ENCODE measurements at places on chromosomes 2 and 18. TPM values are rescaled to one million over a fixed set of nuclear protein-coding genes. Genes with fewer than 3 reads are reported as not detected.
A peak's percentile ranks its signal among the peaks of the same experiment; 100 is the strongest.

The OR6B3 gene
- polyA plus RNA-seq, result not detected

GRCh38 chr2:60370814-60371213 is 182.6 kb downstream of the BCL11A start:
- no peaks in the 10 kb centered on the region for H3K36me3 ChIP-seq
- H3K27me3 ChIP-seq, result no peaks in the 10 kb centered on the region
- peaks cover 12% of the 10 kb centered on the region for H3K4me1 ChIP-seq
- no peak overlapping the region for H3K27ac ChIP-seq
- no peak overlapping the region for H3K4me3 ChIP-seq

The VWA3B gene
- polyA plus RNA-seq, result not detected

GRCh38 chr2:166610180-166610912 is 116.3 kb upstream of the SCN7A start:
- no peak overlapping the region for H3K4me3 ChIP-seq
- no peaks in the 10 kb centered on the region for H3K27me3 ChIP-seq
- no peaks in the 10 kb centered on the region for H3K4me1 ChIP-seq
- no peak for DNase-seq

The L3MBTL4 gene
- polyA plus RNA-seq, result 0.15 TPM

The GPR39 gene
- polyA plus RNA-seq, result 9.1 TPM

DNA sequence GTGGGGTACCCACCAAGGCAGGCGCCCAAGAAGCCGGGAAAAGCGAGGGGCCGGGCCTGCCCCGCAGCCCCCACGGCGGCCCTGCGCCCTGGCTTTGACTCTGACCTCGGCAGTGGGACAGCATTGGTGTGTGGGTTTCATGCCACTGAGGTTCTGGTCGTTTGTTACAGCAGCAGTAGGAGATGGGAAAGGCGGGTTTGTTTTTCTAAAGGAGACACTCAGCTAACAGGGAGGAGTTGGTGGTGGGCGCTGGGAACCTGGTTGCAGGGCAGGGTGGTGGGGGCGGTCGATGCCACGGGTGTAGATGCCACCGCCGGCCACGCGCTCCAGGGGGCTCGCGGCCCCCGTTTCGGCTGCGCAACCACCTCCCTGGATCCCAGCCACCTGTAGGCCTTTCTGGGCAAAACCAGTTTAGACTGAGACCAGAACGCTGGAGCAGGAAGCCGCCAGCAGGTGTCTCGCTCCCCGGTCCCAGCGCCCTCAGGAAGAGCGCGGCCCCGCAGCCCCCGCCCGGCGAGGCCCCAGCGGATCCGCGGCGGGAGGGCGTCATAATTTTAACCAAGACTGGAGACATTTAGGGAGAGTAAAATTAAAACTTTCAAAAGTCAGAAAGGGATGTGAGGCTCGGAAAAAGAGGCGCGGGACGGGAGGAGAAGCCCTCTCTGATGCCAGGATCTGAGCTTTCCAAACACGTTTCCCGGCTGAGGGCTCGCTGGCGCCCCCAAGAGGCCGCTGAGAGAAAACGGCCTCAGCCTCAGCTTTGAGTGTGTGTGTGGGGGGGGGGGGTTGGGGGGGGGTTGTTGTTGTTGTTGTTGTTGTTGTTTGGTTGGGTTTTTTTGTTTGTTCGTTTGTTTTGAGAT is 17.4 kb downstream of the CIDEA start:
- H3K27ac ChIP-seq, result peak overlapping the region; percentile 74
- no peak for DNase-seq
- H3K36me3 ChIP-seq, result no peaks in the 10 kb centered on the region

The IKZF2 gene
- 8.2 TPM for polyA plus RNA-seq

DNA sequence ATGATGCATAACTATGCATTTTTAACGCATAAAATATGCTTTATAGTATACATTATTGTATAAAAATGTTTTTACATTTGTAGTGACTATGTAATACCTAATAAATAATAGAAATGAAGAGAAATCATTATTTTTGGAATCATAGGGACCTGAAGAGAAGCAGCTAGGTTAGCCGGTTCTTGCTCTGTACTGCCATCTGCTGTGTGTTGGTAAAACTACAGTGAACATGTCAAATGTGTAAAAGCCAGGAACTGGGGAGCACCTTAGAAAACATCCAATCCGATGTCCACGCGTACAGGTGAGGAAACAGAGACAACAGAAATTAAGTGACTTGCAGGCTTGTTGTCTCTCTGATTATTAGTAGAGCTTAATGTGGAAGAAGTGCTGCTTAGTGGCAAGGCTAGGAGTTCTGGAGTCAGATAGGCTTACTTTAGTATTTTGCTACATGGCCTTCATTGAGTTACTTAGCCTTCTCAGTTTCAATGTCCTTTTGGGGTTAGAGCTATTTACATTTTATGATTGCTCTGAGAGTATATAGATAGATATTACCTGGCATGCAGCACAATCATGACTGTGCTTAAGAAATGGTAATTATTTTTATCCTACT is 386.5 kb downstream of the DLGAP1 start:
- H3K27me3 ChIP-seq, result no peaks in the 10 kb centered on the region
- H3K27ac ChIP-seq, result no peak overlapping the region
- H3K36me3 ChIP-seq, result no peaks in the 10 kb centered on the region
- no peak overlapping the region for H3K4me3 ChIP-seq
- no peaks in the 10 kb centered on the region for H3K4me1 ChIP-seq
- peak; percentile 7 for DNase-seq

The PFN4 gene
- polyA plus RNA-seq, result 0.16 TPM

DNA sequence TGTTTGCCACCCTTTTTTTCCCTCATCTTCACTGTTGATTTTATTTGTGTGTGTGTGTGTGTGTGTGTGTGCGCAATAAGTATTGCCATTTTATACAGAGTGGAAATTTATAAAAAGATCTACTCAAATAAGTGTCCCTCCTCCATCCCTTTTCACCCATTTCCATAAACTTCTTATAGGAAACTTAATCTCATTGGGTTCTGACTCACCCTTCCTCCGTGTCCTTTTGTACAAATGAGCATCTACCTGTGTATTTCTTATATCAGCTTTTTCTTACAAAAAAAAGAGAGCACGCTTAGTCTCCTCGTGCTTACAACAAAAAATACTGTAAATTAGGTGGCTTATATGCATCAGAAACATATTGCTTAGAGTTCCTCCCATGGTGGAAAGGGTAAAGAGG is 711.2 kb upstream of the CDH7 start:
- no peak for DNase-seq
- H3K27me3 ChIP-seq, result no peaks in the 10 kb centered on the region
- no peaks in the 10 kb centered on the region for H3K36me3 ChIP-seq
- no peak overlapping the region for H3K27ac ChIP-seq
- no peaks in the 10 kb centered on the region for H3K4me1 ChIP-seq

The SIX3 gene
- polyA plus RNA-seq, result not detected

The SLC9A4 gene
- polyA plus RNA-seq, result not detected

DNA sequence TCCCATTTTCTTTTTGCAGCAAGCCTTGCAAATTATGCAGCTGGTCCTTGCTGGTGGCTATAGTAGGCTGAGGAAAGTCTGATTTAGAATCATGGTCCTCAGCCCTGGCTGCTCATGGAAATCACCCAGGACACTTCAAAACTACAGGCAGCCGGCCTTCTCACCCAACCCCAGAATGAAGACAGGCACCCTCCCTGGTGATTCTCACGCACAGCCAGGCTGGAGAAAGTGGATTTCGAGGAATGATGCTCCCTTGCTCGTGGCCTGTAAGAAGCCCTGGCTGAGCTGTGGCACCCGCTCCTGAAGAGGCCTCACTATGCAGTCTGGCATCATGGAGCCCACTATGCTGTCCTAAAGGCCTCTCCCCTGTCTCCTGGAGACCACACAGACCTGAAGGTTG is 157.4 kb downstream of the CAPN13 start:
- H3K4me1 ChIP-seq, result no peaks in the 10 kb centered on the region
- H3K27me3 ChIP-seq, result no peaks in the 10 kb centered on the region
- DNase-seq, result no peak
- no peak overlapping the region for H3K4me3 ChIP-seq
- H3K36me3 ChIP-seq, result no peaks in the 10 kb centered on the region
- no peak overlapping the region for H3K27ac ChIP-seq

DNA sequence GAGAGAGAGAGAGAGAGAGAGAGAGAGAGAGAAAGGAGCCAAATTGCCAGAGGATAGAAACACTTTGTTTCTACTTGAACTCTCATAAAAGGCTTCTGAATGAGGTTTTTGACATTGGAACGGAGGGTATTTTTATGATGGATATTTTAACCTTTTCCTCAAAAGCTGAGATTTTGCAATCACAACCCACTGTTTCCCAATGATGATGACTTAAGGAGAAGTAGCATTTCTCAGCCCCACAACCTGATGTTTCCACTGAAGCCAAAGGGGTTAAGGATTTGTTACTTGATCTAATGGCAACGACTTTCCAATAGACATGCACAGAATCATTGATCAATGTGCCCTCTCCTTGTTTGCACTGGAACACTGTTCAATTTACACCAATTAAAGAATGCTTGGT is 67.1 kb upstream of the POU3F3 start:
- no peak overlapping the region for H3K4me3 ChIP-seq
- no peak for DNase-seq
- no peak overlapping the region for H3K27ac ChIP-seq
- H3K4me1 ChIP-seq, result no peaks in the 10 kb centered on the region
- H3K27me3 ChIP-seq, result no peaks in the 10 kb centered on the region
- no peaks in the 10 kb centered on the region for H3K36me3 ChIP-seq

The EVX2 gene
- polyA plus RNA-seq, result not detected

The CELF4 gene
- not detected for polyA plus RNA-seq

GRCh38 chr2:30253873-30254684 is 22.7 kb downstream of the LBH start:
- peaks cover 6% of the 10 kb centered on the region for H3K4me1 ChIP-seq
- DNase-seq, result no peak
- H3K27ac ChIP-seq, result no peak overlapping the region
- H3K4me3 ChIP-seq, result no peak overlapping the region
- no peaks in the 10 kb centered on the region for H3K36me3 ChIP-seq
- no peaks in the 10 kb centered on the region for H3K27me3 ChIP-seq

The FHOD3 gene
- 6.9 TPM for polyA plus RNA-seq

The ZFP36L2 gene
- 52.4 TPM for polyA plus RNA-seq

- no peak overlapping the region for H3K4me3 ChIP-seq
- no peaks in the 10 kb centered on the region for H3K27me3 ChIP-seq
- no peaks in the 10 kb centered on the region for H3K4me1 ChIP-seq
- H3K36me3 ChIP-seq, result no peaks in the 10 kb centered on the region
- no peak overlapping the region for H3K27ac ChIP-seq
- DNase-seq, result no peak
These were observed 82.0 kb upstream of the RGPD5 start for GRCh38 chr2:109712123-109712449.

GRCh38 chr2:68964282-68964681 is 10.2 kb upstream of the GKN1 start:
- no peaks in the 10 kb centered on the region for H3K4me1 ChIP-seq
- H3K27ac ChIP-seq, result no peak overlapping the region
- no peaks in the 10 kb centered on the region for H3K36me3 ChIP-seq
- H3K27me3 ChIP-seq, result no peaks in the 10 kb centered on the region
- no peak overlapping the region for H3K4me3 ChIP-seq
- no peak for DNase-seq

- H3K36me3 ChIP-seq, result no peaks in the 10 kb centered on the region
- H3K4me3 ChIP-seq, result no peak overlapping the region
- DNase-seq, result peak; percentile 32
- H3K27ac ChIP-seq, result no peak overlapping the region
These were observed 265.9 kb downstream of the CELF4 start for GRCh38 chr18:37299471-37300304.

The TMEM247 gene
- polyA plus RNA-seq, result not detected

DNA sequence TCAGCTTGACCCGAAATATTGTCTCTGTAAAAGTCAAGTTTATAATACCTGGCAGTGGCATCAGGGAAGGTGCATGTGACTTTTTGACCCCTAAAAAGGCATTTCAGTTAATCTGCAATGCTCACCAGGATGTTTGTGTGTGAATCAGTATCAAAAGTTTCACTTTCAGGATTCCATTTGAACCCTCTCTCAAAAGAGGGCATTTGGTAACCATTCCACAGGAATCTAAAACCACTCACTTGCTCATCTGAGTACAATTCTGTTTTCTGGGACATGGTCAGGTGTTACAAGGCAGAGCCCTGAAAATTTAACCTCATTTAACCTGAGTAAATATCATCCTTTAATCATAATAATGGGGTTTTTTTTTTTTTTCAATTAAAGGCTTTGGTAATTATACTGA is 77.9 kb upstream of the KLF7 start:
- DNase-seq, result no peak
- H3K36me3 ChIP-seq, result peaks cover 14% of the 10 kb centered on the region
- H3K27me3 ChIP-seq, result no peaks in the 10 kb centered on the region
- H3K27ac ChIP-seq, result no peak overlapping the region
- H3K4me3 ChIP-seq, result no peak overlapping the region
- H3K4me1 ChIP-seq, result peaks cover 61% of the 10 kb centered on the region

The NETO1 gene
- polyA plus RNA-seq, result 16.3 TPM

DNA sequence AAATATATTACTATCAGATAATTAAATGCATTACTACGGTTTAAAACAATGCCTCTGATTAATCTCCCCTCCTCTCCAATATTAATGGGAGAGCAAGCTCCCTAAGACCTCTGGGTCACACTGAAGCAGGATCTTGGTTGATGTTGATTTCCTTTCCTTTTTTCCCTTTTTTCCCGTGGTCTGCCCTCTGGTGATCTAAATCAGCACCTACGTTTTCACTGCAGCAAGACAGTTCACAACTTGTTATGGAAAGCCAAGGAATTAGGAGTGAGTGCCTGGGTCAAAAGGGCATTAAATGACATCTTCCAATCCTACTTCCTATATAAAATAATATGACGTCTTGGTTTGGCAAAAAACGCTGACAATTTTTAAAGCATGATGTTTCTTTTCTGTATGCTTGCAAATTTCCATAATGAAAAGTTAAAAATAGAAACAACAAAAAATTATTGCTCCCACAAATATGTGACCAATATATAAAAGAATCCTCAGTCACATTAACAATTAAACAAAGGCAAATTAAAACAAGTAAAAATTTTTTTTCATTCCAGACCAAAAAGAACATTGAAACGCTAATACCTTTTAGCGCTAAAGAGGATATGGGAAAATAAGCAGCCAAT is 7.9 kb upstream of the CFAP36 start:
- H3K27ac ChIP-seq, result no peak overlapping the region
- no peaks in the 10 kb centered on the region for H3K4me1 ChIP-seq
- H3K36me3 ChIP-seq, result no peaks in the 10 kb centered on the region
- DNase-seq, result no peak
- H3K27me3 ChIP-seq, result no peaks in the 10 kb centered on the region

The SULT1C4 gene
- polyA plus RNA-seq, result not detected

- no peak for DNase-seq
- no peaks in the 10 kb centered on the region for H3K4me1 ChIP-seq
- no peak overlapping the region for H3K27ac ChIP-seq
- no peaks in the 10 kb centered on the region for H3K27me3 ChIP-seq
- H3K36me3 ChIP-seq, result no peaks in the 10 kb centered on the region
These were observed 21.4 kb upstream of the BARD1 start for GRCh38 chr2:214830794-214831346.

- H3K27ac ChIP-seq, result no peak overlapping the region
- H3K4me1 ChIP-seq, result no peaks in the 10 kb centered on the region
- peaks cover 32% of the 10 kb centered on the region for H3K36me3 ChIP-seq
- no peak overlapping the region for H3K4me3 ChIP-seq
These were observed 101.2 kb downstream of the ZNF236 start for GRCh38 chr18:76923485-76924085.
